ENCODE measurements at places on chromosomes 7 and 10.

DNA sequence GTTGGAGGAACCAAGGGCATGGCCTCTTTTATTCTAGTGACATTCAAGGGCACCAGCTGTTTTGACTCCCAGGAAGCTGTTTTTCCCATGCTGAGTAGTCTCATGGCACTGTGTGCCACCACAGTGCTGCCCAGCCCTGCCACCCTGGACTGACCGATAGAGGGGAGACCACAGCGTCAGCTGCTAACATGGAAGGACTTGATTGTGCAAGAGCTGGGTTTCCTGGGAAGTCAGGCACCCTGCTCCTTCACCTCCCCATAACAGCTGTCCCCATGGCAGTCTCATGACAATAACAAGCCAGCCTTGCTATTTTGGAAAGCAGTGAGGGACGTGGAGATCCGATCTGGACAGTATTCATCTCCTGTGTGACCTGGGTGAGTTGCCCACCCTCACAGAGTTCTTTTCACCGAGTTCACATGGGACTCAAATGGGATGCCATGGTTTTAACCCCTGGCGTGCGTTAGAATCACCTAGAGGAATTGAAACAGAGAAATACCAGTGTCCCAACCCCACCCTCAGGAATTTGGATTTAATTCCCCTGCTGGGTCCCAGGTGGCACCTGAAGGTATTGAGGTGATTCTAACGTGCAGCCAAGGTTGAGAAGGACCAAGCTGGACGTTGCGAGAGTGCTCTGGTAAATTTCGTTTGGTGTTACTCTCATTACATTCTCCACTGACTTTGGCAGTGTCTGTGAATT, 174.8 kb downstream of the CELF2 start:
- no peak for DNase-seq

DNA sequence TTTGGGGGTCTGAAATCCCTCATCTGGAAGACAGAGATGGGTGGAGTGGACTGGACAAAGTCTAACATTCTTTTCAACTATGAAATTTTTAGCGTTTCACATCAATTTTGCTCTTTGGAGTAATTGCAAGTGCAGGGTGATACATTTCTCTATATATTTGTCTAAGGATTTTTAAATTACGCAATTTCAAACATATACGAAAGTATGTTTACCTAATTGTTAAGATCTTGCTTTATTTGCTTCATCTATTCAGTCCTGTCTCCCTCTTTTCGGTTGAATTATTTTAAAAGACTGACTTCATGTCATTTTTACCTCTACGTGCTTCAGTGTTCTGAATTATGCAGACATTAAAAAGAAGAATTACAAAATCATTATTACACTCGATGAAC, 101.9 kb upstream of the CREB5 start:
- DNase-seq = no peak

- DNase-seq = no peak
These were observed 677.9 kb downstream of the PARD3 start for GRCh38 chr10:34137201-34137600.

GRCh38 chr7:70093205-70093904, 495.1 kb downstream of the AUTS2 start:
- DNase-seq = no peak

- no peak for DNase-seq
These were observed 119.8 kb downstream of the SLIT1 start for GRCh38 chr10:97065686-97066660.

GRCh38 chr10:93086289-93086688, 12.6 kb downstream of the CYP26A1 start:
- no peak for DNase-seq

DNA sequence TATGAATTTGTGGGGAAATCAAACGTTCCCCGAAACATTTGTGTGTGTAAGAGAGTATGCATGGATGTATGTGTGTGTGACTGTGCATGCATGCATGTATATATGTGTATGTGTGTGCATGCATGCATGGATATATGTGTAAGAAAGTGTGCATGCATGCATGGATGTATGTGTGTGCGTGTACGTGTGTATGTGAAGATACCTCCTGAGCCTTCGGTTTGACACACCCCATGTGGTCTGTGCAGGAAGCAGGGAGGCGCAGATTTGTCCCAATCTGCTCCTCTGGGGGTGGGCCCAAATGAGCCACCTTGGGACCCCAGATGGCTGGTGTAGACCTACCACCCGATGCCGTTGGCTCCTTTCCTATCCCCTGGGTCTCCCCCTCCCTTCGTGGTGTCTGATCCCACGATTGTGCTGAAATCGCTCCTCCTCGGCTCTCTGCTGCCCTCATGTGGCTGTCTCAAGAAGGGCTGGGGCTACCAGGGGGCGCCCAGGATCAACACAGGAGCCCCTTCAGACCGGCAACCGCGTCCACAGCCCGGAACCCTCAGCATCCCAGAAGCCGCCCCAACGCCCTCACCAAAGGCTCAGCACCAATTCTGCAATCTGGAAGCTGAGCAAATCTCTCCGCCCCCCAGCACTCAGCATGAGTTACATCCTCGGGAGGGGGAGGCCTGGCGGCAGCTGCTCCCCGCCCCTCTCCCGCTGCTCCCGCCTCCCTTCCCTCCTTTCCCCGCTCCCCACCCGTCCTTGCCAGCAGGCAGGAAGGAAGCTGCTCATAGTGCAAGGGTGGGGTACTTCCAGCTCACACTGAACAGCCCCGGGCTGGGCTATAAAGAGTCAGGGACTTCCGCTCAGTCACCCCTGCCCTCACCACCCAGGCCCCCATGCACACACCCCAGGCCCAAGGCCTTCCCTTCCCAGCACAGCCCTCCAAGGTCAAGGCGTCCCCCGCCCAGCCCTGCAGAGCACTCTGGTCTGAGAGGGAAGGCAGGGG, 2.3 kb upstream of the NOS3 start:
- no peak for DNase-seq

DNA sequence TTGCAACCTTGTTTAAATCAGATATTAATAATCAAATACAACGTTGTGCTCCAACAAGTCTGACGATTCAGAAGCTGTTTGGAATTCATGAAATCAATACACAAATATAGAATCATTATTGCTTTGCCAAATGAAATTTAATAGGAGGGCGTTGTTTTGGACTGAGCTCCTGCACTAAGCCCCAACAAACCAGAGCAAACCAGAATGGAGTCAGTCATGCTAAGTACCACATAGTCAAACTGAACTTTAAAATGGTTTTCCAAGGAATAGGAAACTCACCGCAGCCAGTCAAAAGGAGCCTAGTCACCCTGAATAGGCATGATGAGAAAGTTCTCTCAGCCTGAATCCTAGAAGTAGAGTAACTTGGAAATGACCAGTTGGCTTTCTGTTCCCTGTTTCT, 53.7 kb downstream of the HACD1 start:
- DNase-seq = no peak

DNA sequence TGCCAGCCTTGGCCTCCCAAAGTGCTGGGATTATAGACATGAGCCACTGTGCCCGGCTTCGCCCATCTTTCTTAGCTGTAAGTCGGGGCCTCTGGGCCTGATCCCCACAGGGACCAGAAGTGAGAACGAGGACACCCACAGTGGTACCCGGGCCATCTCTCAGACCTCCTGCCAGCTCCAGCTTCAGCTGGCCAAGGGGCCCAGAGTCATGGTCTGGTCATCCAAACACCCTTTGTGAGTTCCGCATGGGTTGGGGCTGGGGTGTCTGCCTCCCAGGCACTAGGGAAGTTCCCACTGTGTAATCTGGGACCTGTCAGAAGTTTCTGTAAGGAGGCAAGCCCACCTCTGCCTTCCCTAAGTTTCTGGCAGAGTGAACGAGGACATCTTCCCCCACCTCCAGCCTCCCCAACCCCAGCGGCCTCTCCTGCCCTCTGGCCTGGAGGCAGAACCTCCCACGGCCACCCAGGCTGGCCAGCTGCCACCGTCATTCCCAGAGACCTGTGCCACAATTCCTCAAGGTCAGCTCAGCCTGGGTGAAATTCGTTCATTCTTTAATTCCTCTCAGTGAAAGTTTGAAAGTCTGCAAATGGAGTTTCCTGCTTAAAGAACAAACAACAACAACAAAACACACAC, 19.5 kb upstream of the FOXL3 start:
- no peak for DNase-seq

DNA sequence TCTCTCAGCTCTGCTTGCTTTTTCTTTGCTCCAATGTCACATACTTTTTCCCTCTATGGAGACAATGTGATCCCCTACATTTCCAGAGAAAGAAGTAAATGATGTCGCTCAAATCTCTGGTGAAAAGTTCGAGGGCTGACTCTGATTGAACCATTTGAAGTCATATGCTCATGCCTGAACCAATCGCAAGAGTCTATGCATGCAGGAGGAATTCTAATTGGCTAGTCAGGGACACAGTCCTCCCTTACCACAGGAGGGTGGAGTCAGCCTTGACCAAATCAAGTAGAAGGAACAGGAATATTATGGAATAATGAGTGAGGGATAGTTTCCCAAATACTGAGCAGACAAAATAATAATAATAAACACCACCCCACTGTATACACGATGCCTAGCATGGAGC, 96.8 kb downstream of the PRLHR start:
- DNase-seq = no peak

DNA sequence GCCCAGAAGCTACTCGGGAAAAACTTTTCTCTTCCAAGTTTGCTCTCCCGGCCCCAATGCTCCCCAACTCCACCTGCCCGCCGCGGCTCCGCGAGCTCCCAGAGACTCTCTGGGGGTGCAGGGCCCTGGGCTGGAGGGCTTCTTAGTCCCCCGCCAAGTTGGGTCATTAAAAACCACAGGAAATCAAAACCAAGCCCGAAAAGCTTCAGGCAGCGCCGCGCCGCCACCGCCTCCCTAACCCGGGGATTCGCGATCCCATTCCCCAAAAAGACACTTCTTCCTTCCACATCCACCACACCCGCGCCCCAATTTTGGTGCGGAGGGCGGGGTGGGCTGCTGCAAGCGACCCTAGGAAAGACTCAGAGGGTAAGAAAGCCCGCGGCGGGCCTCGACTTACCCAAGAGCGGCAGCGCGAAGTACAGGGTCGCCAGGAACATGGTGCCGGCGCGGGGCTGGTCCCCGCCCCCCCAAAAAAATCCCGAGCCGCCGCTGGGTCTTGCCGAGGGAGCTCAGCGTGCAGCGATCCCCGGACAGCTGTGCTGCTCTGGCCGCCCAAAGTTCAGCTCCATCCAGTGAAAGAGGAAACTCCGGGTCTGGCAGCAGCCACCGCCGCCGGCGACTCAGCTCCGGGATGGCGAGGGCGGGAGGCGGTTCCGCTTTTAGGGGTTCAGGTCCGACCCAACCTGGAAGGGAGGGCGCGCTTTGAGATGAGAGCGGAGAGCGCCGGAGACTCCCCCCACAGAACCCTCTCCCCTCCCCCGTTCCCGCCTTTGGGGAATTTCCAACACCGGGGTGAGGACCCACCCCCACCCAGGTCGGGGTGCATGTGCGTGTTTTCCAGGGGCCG, 1.2 kb downstream of the GFRA1 start:
- no peak for DNase-seq

DNA sequence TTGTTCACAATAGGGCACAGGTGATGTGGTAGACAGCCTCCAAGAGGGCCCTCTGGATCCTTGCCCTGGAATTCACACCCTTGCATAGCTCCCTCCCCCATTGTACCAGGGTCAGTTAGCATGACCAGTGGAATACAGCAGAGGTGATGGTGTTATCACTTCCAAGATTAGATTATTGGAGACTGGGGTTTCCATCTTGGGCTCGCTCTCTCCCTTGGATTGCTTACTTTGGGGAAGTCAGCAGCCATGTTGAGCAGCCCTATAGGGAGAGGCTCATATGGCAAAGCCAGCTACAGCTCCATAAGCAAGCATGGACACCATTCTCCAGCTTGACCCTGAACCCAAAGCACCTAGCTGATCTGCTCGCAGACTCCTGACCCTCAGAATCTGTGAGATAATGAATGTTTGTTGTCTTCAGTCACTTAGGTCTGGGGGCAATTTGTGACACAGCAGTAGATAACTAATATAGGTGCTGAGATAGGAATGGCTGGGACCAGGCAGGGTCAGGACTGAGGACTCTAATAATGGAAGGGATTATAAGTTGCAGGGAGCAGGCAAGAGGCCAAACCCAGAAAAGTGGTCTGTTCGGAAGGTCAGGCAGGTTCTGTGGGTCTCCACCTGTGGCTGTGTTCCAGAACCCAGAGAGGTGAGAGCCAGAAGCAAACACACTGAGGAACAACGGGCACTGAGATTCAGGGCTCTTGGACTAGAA, 22.9 kb downstream of the TBXAS1 start:
- no peak for DNase-seq

DNA sequence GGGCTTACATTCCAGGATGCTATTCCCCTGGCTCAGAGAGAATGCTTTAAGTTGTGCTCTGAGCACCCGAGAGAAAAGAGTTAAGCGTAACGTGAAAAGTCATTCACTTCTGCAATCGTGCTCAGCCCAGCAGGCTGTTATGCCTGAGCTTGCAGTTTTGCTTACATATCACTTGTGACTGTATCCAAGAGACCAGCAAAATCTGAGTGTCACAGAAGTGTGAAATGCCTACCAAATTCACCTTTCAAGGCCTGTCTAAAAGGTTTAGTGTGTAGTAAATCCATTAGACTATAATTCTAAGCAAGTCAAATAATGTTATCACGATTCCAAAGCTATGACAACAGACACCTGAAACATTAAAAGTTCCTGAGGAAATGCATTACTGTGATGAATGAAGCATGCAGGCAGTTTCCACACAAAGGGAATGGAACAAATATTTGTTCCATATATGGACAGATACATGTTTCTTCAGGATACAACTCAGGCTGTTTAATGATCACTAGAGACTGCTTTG, 20.1 kb downstream of the ITGB1 start:
- no peak for DNase-seq

GRCh38 chr7:2231992-2232765, 566 bp downstream of the MAD1L1 start:
- no peak for DNase-seq

DNA sequence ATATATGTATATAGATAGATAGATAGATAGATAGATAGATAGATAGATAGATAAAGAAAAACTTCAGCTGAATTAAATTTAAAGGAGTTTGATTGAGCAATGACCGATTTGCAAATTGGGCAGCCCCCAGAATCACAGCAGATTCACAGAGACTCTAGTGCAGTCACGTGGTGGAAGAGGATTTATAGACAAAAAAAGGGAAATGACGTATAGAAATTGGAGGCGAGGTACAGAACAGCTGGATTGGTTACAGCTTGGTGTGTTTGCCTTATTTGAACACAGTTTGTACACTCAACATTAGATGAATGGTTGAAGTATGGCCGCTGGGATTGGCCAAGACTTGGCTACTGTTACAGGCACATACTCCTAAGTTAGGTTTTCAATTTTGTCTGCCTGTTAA, 8.2 kb upstream of the PODXL start:
- DNase-seq = no peak

- no peak for DNase-seq
These were observed 148.4 kb upstream of the LRGUK start for GRCh38 chr7:133978502-133979295.

DNA sequence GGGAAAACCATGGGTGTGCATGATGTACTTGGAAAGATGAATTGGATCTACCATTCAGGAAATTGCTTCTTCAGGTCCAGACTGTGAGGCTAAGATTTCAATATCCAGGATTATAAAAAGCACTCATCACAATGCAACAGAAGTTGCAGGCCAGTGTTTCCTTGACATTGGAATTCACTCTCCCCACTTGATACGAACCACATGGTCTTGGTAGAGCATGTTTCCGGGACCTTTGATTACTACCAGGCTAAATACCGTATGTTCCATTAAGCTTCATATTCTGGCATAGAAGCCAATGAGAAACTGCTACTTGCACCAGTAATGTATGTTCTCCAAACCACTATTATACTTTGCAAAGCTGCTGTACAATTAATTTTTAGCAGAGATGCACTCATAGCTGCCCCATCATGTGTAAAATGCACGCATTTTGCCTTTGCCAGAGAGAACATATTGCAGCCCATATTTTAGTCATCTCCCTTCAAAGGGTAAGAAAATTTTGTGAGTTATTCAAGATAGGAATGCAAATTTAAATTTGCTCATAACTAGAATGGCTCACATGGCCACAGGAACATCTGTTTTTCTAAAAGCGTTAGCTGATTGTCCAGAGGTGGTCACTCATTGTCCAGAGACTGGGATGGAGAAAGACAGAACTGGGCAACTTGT, 8.1 kb downstream of the FRMD4A start:
- no peak for DNase-seq

All from forelimb muscle (tissue), 1 donor.